Stimulated activated CD8-positive, alpha-beta memory T cell treated with anti-CD3 and anti-CD28 coated beads, Interleukin-15, amount 100 ng/mL, for 48 hours (primary cell): ENCODE measurements at places on chromosomes 5 and 9.
A peak's percentile ranks its signal among the peaks of the same experiment; 100 is the strongest.

GRCh38 chr9:109311286-109311685, 9.6 kb downstream of the EPB41L4B start:
- no peak for DNase-seq

DNA sequence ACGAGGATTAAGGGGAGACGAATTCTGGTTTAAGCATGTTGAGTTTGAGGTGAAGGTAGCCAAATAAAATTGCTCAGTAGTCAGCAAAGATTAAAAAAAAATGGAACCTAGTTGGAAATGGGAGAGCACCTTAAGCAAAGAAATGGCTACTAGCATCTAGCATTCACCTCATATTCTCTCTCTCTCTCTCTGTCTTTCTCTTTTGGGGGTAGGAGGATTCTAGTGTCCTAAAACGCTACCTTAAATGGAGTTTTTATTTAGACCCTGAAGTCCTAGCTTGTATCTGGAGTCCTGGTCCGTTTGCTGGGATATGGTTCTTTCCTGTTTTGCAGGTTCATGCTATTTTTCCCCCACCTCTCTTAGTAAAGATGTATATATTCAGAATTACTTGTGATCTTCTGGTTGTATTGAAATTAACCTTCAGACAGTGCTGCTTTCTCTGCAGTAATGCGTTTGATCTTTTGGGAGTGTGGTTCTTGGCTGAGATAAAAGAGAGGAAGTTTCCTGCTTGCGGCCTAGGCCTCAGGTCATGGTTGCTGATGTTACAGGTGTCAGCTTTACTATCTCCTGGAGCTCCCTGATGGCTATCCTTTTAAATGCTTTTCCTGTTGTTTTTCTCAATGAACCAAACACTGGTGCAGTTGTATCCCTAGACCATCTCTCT, 8.0 kb downstream of the TGFBR1 start:
- no peak for DNase-seq

DNA sequence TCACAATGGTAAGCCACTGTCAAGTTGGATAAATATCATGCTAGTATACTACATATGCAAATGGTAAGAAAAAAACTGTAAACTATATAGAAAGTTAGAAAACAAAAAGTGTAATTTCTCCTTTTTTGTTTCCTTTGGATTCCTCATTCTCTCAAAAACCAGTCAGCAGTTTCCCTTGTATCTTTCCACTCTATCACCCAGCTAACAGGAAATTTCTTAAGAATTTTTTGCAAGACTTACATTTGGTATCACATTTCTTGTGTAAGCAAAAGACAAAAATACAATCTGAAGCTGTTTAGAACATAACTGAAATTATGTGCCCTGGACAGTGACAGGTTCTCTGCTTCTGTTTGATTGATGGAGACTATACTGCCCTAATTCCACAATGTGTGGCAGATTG, 25.2 kb upstream of the MSH3 start:
- DNase-seq, result no peak

- DNase-seq, result no peak
These were observed 33.5 kb upstream of the ALDOB start for GRCh38 chr9:101469026-101469425.

DNA sequence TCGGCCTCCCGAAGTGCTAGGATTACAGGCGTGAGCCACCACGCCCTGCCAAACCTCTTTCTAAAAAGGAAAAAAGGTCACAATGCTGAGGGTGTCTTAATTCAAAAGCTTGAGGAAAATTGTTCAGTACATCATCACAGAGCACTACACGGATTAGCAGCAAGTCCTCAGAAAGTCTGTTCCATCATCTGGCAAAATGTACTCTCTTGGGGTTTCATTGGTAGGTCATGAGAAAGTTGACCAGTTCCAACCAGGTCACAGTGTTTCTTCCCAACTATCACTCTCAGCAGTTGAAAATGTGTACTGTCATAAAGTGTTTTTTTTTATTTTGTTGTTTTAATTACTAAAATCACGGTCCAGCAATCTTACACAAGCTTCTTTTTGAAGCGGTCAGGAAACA, 299.6 kb downstream of the FBXL7 start:
- no peak for DNase-seq

DNA sequence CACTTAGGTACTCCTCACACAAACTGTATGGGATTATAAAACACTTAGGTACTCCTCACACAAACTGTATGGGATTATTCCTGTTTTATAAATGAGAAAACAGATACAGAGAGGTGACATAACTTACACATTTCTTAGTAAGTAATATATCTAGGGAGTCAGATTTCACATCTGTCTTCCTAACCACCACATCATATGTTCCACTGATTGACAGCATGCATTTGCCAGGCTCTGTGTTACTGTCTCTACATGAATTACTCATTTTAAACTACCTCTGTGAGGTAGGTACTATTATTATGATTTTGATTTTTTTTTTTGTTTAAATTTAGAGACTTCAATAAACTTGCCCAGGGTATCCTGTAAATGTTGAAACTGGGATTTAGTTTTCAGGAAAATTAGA, 232.7 kb downstream of the CCDC171 start:
- no peak for DNase-seq

DNA sequence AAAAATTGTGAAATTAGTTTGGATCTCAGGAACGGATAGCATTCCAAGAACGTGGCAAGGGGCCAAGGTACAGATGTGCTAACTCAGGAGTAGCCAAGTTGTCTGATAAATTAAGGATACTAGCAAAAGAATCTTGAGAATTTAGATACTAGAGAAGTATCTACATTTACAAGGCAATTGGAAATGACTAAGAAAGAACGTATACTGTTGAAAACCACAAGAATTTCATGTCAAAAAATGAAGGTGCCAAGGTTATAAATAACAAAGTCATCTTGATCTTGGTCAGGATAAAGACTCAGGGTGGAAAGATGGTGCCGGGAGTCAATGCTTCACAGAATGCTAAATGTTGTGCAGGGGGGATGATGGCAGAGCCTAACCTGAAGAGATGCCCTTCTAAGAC, 19.2 kb downstream of the CAPSL start:
- no peak for DNase-seq

DNA sequence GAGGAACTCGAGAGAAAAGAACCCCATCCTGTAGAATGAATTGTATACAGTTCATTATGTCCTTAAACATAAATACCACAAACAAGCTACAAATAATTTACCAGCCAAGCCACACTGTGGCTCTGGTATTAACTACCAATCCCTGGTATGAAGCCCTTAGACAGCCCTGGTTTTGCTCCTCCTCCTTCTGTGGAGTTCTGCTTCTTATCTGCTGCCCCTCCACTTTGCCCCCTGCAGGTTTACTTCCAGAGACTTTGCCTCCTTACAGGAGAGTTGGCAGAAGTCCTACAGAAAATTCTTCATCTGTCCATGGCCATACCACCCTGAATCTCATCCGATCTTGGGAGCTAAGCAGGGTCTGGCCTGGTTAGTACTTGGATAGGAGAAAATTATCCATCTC, 219.8 kb downstream of the ACTL7B start:
- no peak for DNase-seq

DNA sequence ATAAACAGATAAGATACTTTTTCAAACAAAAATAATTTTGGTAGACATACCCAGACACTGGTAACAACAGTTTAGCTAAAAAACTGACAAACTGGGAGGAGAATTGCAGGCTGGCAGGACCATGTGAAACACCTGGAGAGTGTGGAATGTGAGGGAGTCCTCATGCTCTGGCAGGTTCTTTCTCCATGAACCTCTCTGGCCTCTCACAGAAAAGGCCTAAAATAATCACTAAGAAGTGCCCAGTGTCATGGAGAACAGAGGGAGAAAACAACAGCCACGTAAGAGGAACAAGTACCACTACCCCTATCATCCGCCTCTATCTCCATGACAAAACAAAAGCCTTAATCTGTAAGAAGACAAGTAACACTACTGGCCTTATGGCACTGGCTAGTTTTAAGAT, 1227.5 kb upstream of the CDH9 start:
- no peak for DNase-seq

GRCh38 chr5:168123631-168124528, 167.6 kb upstream of the WWC1 start:
- DNase-seq, result no peak

GRCh38 chr9:23658376-23659258, 167.4 kb downstream of the ELAVL2 start:
- no peak for DNase-seq

GRCh38 chr9:122005597-122005996, 87.5 kb downstream of the TTLL11 start:
- DNase-seq, result no peak

DNA sequence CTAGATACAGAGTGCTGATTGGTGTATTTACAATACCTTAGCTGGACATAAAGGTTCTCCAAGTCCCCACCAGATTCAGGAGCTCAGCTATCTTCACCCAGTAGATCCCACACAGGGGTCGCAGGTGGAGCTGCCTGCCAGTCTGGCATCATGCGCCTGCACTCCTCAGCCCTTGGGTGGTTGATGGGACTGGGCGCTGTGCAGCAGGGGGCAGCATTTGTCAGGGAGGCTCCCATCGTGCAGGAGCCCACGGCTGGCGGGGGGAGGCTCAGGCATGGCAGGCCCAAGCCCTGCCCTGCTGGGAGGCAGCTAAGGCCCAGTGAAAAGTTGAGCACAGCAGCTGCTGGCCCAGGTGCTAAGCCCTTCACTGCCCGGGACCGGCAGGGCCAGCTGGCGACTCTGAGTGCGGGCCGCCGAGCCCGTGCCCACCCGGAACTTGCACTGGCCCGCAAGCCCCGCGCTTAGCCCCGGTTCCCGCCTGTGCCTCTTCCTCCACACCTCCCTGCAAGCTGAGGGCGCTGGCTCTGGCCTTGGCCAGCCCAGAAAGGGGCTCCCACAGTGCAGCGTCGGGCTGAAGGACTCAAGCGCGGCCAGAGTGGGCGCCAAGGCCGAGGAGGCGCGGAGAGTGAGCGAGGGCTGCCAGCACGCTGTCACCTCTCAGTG, 314.1 kb upstream of the ATP10B start:
- DNase-seq, result no peak

DNA sequence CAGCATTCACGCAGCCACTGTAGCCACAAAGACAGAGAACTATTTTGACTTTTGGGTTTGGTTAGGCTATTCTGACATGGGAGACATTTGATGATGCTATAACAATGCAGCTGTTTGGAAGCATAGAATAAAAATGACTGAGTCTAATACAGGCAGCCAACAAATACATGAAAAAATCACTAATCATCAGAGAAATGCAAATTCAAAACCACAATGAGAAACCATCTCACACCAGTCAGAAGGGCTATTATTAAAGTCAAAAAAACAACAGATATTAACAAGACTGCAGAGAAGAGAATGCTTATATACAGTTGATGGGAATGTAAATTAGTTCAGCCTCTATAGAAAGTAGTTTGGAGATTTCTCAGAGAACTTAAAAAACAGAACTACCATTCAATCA, 107.1 kb upstream of the POC5 start:
- DNase-seq, result no peak

- no peak for DNase-seq
These were observed 70.8 kb downstream of the ACTL7B start for GRCh38 chr9:108784998-108785397.

DNA sequence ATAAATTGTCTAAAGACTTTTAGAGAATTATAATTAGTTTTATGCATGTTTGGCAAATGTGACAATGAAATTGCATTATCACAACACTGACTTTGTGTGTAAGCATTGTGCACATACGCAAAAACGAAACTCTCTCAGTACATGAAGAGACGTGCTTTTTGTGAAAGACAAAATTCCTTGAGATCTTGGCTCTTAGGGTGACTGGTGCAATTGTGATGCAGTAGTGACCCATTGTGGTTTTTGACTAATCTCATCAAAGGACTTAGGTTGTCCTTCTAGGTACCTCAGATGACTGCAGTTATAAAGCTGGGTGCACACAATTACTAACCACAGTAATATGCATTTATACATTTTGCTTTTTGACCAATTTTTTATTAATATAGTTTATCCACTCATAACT, 25.3 kb upstream of the TYRP1 start:
- no peak for DNase-seq

DNA sequence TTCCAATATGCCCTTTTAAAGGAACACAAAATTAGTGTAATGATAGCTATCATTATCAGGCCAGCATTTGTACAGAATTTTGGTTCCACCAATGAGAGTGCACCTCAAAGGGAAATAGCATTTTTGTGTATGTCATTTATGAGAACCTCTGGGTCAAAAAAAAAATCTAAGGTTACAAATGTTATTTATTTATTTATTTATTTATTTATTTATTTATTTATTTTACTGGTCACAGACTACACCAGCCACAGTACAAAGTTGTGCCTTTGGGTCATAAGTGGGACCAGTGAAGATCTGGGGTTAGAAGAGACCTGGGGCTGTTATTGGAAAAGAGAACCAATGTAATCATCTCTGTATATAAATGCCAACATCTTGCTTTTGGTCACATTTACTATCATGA, 523.9 kb downstream of the CETN3 start:
- no peak for DNase-seq

- DNase-seq, result no peak
These were observed 27.2 kb downstream of the DEPDC1B start for GRCh38 chr5:60672693-60673264.

GRCh38 chr9:136614967-136615623, 47.6 kb upstream of the EGFL7 start:
- DNase-seq, result no peak

- no peak for DNase-seq
These were observed 45.6 kb upstream of the EGFL7 start for GRCh38 chr9:136616948-136617695.

GRCh38 chr9:3337515-3338225, 188.1 kb downstream of the RFX3 start:
- DNase-seq, result peak; percentile 16

DNA sequence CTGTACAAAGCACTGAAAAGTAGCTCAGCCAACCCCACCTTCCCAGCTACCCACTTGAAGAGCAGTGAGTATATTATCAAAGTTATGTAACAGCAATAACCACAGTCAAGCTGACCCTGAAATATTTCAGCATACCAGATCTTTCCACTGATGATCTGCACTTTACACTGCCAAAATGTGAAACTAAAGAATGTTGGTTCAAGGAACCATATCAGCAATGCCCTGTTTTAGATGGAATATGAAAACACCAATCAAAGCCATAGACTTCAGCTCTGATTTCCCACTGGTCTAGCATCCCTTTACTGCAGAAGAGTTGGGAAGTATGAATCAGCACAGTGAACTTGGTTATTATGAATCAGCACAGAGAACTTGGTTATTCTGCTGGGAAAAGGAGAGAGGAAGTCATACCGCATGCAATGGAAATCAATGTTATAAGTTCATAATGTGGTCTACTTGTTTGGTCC, 20.0 kb downstream of the CEMIP2 start:
- DNase-seq, result no peak
